ENCODE measurements at places on chromosomes 16 and 17.

DNA sequence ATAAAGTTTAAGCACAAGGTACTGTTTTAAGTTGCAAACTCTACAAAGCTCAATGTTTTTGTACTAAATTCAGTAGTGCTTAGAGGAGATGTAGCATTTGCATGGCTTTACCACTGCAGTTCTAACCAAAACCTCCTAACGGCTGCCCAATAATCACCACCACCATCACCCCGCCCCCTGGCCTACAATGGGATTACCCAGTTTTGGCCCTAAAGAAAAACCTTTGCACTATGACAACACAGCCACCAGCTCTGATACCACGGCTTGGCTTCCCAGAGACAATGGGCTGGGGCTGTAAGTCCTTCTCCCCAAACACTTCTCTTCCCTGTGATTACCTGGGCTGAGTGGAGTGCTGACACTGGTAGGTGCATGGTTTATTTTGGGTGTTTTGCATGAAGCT is 58.4 kb upstream of the MTMR4 start:
- DNase-seq: no peak

- DNase-seq: no peak
Measured at GRCh38 chr16:10013364-10013763, 168.9 kb downstream of the GRIN2A start.

DNA sequence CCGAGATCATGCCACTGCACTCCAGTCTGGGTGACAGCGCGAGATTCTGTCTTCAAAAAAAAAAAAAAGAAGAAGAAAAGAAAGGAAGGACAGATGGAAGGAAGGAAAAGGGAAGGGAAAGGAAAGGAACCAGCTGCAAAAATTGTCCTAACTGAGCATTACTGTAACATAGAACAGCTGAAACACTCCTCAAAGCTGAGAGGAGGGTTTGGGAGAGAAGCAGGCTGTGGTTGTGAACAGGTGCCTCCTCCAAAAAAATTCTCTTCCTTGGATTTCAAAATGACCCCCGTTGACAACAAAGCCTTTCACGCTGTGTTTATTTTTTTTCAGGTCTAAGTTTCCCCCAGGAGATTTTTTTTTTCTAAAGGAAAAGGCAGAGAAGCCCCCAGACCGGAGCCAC is 541.4 kb downstream of the WWOX start:
- no peak for DNase-seq

GRCh38 chr17:18021372-18021771 is 17.6 kb downstream of the ATPAF2 start:
- no peak for DNase-seq

GRCh38 chr17:82788206-82789001 is 36.5 kb downstream of the TBCD start:
- DNase-seq: no peak

- peak; percentile 85 for DNase-seq
Measured at GRCh38 chr17:9272501-9273200, 251.3 kb downstream of the NTN1 start.

- no peak for DNase-seq
Measured at GRCh38 chr16:5446623-5447240, 349.1 kb upstream of the EEF2KMT start.

DNA sequence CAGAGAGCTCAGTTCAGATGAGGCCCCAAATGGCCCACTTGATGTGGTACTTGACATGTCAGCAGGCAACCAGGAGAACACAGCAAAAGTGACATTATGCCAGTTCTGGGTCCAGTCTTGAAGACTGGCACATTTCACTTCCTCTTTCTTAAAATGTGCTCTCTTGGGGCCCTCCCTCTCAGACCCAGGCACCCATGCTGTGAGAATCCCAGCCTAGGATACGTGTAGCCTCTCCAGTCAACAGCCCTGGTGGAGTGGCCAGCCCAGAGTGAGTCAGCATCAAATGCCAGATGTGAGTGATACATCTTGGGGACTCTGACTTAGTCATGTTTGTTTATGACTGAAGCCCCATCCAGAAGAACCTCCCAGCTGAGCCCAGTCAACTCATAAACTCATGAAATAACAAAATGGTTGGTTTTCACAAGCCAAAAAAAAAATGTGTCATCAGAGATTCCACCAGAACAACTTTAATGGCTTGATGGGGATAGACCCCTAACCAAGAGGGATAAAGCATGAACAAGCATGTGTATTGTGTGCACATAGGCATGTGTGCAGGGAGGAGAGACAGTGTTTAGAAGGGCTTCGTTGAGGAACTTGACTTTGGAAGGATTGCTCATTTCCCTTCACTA is 82.5 kb upstream of the TNRC6C start:
- peak; percentile 8 for DNase-seq

GRCh38 chr16:51383909-51384308 is 232.8 kb upstream of the SALL1 start:
- no peak for DNase-seq

DNA sequence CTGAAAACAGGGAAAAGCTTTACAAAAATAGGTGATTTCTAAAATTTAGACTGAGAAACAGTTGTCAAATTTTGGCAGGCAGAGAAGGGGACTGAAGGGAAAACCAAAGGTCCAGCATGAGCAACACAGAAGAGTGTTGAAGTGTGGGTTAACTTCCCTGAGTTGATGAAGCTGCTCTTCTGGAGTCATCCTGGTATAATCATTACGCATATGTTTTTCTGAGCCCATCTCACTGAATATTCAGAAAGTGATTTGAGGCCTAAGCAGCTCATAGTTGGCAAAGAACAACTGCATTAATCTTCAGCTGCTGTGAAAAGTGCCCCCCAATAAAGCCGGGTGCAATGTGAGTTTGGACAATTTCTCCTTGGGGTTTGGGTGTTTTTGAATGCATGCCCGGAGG is 115.0 kb upstream of the RBBP6 start:
- no peak for DNase-seq

- peak; percentile 40 for DNase-seq
Measured at GRCh38 chr16:69542974-69543373, 22.8 kb upstream of the NFAT5 start.

- no peak for DNase-seq
Measured at GRCh38 chr17:54899201-54899600, 1.5 kb upstream of the TOM1L1 start.

GRCh38 chr16:87549627-87550494 is 52.4 kb upstream of the JPH3 start:
- DNase-seq: no peak

DNA sequence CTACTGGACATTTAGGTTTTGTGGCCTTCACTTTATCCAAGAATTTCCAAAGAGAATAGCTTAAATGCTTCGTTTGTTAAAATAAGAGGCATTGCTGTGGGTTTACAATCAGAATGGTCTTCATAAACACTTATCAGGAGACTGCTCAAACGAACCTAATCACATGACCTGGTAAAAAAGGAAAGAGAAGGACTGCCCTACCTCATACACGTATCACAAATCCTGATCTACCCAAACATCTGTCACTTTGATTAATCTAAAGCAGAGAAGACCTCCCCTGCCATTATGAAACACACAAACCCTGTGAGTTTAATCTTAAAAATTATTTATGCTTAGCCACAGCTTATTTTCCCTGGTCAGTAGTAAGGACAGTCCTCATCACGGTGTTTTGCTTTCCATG is 76.6 kb downstream of the PARN start:
- no peak for DNase-seq

DNA sequence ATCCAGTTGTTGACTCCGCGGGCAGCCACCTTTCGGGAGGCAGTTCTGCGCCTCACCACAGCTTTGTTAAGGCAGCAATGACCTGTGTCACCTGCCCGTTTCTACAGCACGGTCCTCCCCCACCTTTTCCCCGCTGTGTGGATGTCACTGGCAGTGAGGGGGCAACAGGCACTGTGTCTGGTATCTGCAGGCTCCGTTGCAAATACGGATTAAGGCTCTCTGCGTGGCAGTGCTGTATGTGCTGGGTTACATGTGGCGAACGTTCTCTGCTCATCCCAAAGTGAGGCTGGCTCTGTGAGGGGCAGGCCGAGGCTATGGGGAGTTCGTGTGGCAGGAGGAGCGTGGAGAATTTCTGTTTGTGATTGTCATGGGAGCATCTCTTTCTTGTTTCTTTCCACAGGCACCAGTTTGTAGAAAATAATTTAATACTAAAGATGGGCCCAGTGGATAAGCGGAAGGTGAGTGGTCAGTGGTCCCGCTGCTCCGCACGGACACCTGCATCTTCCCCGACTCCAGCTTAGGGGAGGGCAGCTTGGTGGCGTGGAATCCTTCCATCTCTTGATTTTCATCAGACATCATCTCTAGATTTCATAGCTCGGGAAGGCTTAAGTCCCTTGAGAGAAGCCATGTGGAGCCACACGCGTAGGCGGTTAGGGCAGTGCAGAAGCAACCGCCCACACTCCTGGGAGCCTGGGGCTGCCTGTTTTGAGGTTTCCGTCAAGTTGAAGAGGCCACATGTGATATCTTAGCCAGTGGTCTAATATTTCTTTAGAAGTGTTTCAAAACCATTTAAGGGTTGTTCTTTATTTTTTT is 57.8 kb downstream of the PDPK1 start:
- DNase-seq: no peak

DNA sequence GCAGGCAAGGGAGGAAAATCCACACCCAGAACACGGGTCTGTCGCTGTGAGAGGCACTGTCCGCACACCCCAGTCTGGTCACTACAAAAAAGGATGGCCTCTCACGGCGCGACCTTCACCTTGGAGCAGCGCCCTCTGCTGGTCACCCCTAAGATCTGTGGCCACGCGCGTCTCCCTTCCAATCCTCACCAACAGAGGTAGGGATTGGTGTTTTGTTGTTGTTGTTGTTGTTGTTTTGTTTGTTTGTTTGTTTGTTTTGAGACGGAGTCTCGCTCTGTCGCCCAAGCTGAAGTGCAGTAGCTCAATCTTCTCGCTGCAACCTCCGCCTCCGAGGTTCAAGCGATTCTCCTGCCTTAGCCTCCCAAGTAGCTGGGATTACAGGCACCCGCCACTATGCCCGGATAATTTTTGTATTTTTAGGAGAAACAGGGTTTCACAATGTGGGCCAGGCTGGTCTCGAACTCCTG is 15.0 kb upstream of the C17orf58 start:
- DNase-seq: no peak

DNA sequence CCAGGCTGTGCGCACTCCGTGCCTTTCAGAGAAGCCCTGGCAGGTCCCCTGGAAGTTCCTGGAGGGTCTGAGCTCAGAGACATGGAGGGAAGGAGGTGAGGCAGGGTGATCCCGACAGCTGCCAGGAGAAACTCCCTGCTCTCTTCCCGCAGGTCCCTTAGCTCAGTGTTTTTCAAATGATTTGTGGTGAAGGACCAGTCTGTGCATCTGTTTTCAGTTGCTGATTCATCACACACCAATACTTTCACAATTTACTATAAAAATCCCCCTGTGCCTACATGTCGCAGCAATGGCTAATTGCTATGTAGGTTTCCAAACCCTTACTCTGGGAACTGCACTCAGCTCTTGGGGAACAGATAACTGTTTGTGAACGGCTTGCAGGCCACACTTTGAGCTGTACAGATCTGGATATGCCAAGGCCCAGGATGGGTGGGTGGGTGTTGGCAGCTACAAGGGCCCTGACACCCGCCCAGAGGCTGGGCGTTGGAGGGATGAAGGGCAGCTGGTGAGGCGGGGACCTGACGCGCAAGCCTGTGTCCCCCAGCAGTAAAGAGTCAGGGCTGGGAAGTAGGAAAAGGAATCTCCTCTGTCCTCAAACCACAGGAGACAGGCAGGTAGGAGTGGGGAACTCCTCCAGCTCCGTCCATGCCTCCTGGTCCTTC is 20.5 kb upstream of the EMP2 start:
- peak; percentile 73 for DNase-seq

DNA sequence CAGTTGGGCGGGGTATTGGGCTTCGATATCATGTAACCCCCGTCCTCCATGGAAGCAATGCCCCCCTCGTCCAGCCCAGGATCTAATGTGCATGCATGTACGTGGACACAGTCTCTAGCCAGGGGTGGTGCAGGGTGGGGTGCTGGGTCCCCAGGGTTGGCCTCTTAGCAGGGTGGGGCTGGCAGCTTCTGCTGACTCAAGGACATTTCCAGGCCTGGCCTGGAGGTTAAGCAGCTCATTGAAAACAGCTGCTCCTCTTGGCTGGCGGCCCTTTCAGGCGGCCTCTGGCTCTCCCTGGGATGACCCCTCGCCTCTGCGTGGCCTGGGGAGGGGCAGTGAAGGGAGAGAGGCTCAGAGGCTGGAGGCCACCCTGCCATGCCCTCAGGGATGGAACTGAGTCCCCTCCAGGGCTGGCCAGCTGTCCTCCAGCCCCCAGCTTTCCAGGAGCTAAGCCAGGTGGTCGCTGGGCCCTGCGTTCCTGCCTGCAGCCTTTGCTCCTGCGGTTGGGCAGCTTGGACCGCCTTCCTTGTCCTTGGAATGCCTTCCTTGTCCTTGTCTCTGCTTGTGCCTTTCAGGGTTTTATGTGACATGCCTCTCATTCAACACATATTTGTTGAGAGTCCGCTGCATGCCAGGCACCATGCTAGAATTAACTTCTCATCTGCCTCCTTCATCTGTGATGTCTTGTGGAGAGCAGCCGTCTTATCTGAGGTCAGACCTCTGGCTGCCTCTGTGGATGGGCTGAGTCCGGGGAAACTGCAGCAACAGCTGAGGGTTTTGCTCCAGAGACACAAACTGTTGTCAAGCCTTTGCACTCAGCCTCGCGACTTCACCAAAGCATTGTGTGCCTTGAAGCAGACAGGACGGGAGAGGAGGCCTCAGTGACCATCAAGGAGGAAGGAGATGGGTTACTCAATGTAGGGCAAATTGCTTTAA is 26.6 kb downstream of the MRC2 start:
- DNase-seq: no peak

DNA sequence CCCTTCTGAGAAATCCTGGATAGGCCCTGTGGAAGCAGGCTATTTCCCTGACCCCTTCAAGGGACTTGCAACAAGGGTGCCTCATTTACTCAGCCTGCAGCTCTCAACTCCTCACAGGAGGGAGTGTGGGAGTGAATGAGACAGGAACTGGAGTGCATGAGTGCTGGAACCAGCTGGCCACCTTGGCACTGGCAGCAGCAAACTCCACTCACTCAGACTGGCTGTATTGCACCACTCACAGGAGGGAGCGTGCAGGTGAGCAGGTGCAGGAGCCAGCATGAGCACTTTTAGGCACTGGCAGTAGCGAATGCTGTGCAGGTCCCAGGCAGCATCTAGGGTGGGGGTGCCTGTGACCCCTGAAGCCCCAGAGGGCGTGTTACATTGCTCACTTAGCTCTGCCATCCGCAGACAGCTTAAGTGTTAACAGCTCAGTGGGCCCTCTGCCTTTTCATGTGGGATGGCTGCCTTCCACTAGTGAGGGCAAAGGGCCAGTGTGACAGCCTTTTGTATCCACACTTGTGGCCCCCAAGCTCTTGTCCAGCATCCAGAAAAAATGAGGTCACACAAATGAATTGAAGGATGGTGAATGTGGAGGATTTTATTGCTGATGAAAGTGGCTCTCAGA is 11.0 kb upstream of the ZNHIT3 start:
- no peak for DNase-seq

GRCh38 chr16:89721546-89722391 is 432 bp downstream of the ZNF276 start:
- DNase-seq: peak; percentile 31

- DNase-seq: no peak
Measured at GRCh38 chr16:25823891-25824290, 132.1 kb downstream of the HS3ST4 start.

GRCh38 chr16:52967744-52968143 is 85.0 kb downstream of the CHD9NB start:
- no peak for DNase-seq

- DNase-seq: no peak
Measured at GRCh38 chr16:49487746-49488145, 114.1 kb downstream of the C16orf78 start.
